ENCODE measurements at places on chromosomes 2 and 18.
A peak's percentile ranks its signal among the peaks of the same experiment; 100 is the strongest.

GRCh38 chr2:11742317-11742701 lies 4.1 kb upstream of the LPIN1 start:
- no peak for DNase-seq

DNA sequence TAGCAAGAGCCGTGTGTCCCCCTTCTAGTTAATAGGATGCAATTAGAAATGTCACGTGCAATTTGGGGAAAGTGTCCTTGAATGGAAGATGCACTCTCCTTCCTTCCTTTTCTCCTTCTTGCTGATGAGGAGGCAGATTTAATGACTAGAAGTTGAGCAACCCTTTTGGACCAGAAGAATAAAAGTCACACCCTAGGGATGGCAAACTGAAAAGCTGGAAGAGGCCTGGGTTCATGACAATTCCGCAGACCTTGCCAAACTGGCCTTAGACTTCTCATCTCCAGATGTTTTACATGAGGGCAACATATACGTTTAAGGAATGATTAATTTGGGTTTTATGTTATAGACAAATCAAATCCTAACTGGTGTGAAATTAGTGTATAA lies 38.6 kb upstream of the NCOA1 start:
- no peak for DNase-seq

- no peak for DNase-seq
Measured at GRCh38 chr2:172380436-172381274, 46.7 kb upstream of the ITGA6 start.

- no peak for DNase-seq
Measured at GRCh38 chr2:924701-925100, 25.9 kb upstream of the SNTG2 start.

- DNase-seq, result peak; percentile 15
Measured at GRCh38 chr2:32009516-32010256, 1.1 kb downstream of the MEMO1 start.

DNA sequence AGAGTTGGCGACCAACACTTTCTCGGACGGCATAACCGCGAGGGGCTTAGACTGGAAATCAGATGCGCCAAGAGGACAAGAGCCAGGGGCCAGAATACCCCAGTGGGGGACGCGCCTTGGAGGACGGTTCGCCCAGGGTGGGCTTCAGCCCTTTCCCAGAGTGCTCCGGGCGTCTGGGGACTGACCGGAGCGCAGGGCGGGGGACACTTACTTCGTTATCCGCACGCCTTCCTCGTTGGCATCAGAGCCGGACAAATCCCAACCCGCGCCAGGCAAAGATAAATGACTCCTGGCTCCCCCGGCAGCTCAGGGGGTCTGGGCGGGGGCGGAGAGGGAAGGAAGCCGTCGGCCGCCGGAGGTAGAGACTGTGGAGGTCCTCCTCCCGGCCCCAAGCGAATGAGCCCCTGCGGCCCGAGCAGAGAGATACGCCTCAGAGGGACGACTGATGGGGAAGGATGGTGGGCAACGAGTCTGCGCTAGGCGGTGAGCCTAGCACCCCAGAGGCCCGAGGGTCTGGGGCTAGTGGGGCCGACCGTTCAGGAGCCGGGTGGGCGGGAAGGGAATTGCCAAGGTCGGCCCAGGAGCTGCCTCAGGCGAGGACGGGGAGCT lies 4.7 kb upstream of the SATB2 start:
- DNase-seq, result no peak

- DNase-seq, result no peak
Measured at GRCh38 chr2:70772486-70773155, 4.6 kb upstream of the ADD2 start.

DNA sequence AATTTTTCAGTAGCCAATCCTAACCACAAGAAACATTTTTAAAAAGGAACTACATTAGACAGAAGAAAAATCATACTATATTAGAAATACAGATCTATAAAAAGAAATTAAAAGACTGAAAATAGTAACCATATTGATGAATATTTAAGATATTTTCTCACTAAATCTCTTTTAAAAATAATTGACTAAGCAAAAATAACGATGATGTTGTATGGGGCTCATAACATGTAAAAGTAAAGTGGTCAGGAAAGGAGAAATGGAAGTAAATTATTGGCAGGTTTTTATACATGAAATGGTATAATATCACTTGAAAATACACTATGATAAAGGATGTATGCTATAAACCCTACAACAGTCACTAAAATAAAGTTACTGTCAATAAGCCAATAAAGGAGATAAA lies 5.4 kb downstream of the WDPCP start:
- no peak for DNase-seq

DNA sequence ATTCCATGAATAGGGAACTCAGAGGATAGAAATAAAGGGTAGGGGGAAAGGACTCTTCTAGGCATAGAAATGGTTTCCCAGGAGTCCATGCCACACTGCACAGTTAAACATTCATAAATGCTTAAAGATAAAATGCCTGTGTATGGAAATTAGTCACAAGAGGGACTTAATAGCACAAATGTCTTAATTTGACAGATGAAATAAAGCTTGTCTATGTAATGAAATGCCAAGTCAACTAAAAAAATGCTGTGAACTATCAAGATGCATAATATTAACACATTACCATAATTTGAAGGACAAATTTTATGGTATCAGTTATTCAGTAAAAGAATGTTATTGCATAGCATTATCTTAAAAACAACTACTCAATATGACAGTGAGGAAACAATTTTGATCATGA lies 553.2 kb upstream of the NETO1 start:
- no peak for DNase-seq

- no peak for DNase-seq
Measured at GRCh38 chr2:64652231-64653108, 1.2 kb downstream of the SERTAD2 start.

- no peak for DNase-seq
Measured at GRCh38 chr2:235660484-235661082, 166.7 kb downstream of the AGAP1 start.

DNA sequence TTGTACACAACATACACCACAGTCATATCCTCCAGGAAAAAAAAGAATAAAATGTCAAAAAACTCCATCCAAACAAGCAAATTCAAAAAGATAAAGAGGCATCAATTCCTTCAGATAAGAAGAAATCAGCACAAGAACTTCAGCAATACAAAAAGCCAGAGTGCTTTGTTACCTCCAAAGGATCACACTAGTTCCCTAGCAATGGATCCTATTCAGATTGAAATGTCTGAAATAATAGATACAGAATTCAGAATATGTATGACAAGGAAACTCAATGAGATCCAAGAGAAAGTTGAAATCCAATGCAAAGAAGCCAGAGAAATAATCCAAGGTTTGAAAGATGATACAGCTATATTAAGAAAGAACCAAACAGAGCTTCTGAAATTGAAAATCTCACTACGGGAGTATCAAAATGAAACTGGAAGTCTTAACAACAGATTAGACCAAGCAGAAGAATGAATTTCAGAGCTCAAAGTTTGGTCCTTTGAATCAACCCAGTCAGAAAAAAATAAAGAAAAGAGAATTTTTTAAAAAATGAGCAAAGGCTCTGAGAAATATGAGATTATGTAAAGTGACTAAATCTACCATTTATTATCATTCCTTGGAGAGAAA lies 80.6 kb downstream of the TRABD2A start:
- no peak for DNase-seq

- DNase-seq, result no peak
Measured at GRCh38 chr2:229688141-229688540, 26.2 kb downstream of the DNER start.

DNA sequence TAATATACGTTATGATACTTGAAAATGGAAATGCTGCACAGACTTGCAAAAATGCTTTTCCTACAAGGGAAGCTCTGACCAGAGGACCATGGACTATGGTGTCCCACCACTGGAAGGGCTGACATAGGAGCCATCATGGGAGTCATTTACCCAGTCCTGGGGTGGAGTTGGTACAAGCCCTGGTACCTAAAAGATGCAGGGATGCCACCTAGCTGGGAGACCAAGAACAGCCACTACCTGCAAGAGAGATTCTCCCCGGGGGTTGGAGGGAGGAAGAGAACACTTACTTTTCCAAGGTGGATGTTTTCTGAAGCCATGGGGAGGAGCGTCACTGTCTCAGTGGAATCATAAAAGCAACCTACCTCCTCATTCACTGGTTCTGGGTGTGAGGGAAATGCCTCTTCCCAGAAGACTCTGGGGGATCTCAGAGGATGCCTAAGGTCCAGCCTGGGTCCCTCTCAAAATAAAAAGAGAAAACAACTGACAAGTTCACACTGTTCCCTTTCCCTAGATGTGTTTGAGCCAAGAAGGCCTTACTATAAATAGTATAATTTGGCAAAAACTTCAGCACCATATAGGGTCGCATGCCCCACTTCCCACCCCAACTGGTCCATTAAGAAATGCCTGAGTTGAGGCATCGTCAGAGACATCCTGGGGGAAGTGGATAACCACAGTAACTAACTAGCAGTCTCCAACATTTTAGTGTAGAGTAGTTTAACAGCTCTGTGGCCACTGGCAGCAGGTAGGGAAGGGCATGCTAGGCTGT lies 39.9 kb downstream of the REEP1 start:
- no peak for DNase-seq

- no peak for DNase-seq
Measured at GRCh38 chr2:147204102-147204501, 640.7 kb upstream of the ACVR2A start.

DNA sequence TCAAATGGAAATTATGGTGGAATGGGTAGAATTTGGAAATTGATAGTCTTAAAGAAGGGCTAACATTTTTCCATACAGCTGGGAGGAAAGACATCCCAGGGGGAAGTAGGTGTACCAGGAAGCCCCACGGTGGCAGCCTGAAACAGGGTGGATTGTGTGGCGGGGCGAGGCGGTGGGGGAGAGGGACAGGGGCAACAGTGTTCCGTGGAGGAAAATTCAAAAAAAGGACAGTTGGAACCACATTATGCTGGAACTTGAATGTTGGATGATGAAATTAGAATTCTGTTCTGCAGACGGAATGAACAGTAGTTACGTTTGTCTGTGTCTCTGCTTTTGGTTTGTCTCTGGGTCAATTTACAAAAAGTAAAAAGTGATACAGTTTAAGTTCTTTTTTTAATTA lies 10.6 kb upstream of the CIB4 start:
- DNase-seq, result no peak

- no peak for DNase-seq
Measured at GRCh38 chr2:159895258-159896065, 97.5 kb upstream of the CD302 start.

- DNase-seq, result no peak
Measured at GRCh38 chr2:201969938-201970785, 63.5 kb upstream of the FZD7 start.

DNA sequence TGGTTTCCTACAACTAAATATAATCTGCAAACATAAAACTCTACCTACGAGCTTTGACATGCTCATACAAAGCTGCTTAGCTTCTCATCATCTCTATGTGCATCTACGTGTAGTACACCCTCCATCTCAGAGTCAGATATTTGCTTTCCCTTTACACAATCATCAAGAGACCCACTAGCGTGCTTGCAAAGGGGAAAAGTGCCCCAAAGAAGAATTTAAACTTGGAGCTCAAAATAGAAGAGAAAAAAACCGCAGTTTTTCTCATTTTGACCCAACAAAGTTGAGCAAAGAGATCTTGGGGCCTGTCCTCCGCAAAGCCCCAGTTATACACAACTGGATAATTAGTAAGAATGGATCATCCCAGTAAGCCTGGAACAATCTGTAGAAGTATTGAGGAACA lies 104.1 kb downstream of the PAX3 start:
- no peak for DNase-seq

- no peak for DNase-seq
Measured at GRCh38 chr18:2971741-2972552, 41.0 kb downstream of the LPIN2 start.

- no peak for DNase-seq
Measured at GRCh38 chr2:20698916-20699613, 32.1 kb downstream of the GDF7 start.

DNA sequence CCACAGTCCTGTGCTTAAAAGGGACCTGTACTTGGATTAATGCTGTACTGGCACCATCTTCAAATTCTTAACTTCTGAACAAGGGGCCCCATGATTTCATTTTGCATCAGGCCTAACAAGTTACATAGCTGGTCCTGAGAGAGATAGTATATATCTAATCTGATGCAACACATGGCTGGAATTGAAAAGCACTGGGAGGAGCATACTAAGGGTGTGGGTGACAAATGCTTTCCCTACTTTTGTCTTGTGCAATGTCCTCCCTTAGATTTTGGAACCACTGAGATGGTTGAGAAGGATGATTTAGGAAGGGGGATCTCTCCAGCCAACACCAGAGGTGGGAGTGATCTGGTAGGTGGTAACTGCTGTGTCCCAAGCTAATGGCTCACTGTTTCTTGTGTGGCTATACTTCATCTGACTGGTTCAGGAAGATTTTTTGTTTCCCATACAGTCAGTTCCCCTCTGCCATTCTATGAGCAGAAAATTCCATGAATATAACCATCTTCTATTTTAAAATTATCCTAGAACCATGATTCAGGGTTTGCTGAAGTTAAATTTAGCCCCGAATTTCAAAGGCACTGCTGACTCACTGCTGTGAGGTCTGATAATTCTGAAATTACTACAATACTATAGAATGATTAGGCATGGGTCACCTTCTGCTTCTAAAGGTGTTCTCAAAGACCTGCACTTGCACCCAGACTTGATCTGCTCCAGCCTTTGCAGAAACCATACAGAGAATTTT lies 108.3 kb upstream of the NCKAP5 start:
- DNase-seq, result no peak
